Hematopoietic multipotent progenitor cell (in vitro differentiated cells): ENCODE measurements at places on chromosomes 16 and 17.
A peak's percentile ranks its signal among the peaks of the same experiment; 100 is the strongest.

- DNase-seq = no peak
These were observed 174.3 kb downstream of the ENGASE start for GRCh38 chr17:79248843-79249493.

DNA sequence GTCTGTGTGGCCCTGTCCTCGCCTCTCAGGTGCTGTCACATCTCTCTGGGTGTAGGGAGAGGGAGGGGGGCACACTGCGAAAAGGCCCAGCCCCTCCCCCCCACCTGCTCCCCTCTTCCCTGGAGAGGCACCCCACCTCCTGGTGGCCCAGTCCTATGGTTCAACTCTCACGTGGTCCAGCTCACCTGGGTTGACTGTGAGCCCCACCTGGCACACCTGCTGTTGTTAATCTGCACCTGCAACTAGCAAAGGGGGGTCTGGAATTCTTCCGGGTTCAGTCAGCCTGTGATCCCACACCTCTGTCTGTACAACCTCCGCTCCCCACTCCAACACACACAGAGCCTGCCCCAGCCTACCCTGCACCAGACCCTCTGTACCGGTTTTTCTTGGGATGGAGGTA is 2.0 kb upstream of the SYNGR2 start:
- no peak for DNase-seq

DNA sequence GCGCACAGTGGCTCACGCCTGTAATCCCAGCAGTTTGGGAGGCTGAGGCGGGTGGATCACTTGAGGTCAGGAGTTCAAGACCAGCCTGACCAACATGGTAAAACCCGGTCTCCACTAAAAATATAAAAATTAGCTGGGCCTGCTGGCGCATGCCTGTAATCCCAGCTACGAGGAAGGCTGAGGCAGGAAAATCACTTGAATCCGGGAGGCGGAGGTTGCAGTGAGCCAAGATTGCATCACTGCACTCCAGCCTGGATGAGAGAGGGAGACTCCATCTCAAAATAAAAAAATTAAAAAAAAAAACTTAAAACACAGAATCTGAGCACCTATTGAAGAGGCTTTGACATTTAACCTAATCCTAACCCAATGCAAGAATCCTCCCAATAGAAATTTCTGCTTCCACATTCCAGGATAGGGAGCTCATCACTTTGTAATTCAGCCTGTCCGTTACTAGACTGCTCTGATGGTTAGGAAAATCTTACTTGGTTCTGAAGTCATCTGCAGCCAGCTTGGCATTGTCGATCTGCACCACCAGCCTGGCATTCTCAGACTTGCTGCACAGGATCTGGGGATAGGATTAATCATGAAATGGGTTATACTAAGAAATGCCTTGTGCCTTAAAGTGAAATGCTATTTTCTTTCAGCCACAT is 2.1 kb downstream of the KRT33B start:
- no peak for DNase-seq

- no peak for DNase-seq
These were observed 33.3 kb downstream of the CCDC42 start for GRCh38 chr17:8711291-8711690.

DNA sequence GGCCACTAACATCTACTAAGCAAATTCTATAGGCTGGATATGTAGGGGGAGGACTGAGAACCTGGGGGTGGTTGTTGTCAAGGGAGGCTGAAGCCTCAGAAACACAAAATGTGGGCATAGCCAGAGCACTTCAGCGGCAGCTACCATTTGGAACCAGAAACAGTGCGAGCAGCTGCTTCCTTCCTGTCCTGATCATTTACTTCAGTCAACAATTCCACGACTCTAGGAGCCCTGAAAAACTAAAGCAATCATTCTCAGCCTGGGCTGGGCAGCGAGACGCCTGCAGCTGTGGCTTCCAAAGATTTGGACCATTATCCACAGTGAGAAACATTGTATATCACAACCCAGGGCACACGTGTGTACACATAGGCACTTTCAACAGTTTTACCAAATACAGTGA is 93.9 kb upstream of the WSCD1 start:
- DNase-seq = no peak

DNA sequence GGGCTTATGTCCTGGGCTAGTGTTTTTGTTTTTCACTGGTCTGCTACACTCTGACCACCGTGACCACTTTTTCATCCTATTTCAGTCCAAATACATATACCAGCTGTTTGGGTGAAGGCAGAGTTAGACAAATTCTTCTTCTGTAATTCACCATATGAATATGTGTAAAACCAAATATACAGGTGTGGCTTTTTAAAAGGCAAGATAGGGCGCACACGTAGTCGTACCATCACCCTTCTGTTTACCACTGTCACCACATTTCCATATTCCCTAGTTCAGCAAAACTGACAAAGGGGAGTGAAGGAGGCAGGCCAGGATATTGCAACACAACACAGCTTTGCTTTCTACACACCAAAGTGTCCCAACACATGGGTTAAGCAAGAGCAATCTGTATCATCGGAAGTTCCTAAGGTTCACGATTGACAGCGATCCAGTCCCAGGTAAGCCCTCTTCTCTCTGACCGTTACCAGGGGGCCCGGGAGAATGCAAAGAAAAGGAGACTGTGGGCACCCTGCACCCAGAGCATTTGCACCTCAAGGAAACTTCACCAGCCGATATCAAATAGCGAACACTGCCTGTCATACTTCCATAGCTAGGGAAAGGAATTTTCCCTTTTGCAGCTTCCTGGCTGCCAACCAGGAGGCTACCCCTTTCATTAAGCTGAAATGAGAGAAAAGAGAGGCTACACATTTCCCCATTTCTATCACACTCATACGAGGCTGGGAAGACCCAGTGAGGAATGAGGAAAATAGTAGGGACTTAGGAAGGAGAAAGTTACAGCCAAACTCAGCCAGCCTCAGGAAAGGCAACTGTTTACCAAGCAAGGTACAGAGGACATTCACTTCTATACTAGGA is 23.1 kb downstream of the CREBBP start:
- DNase-seq = no peak

- DNase-seq = no peak
These were observed 700 bp downstream of the TLCD2 start for GRCh38 chr17:1709403-1709951.

GRCh38 chr16:11452746-11453389 is 107.6 kb downstream of the RMI2 start:
- DNase-seq = no peak

DNA sequence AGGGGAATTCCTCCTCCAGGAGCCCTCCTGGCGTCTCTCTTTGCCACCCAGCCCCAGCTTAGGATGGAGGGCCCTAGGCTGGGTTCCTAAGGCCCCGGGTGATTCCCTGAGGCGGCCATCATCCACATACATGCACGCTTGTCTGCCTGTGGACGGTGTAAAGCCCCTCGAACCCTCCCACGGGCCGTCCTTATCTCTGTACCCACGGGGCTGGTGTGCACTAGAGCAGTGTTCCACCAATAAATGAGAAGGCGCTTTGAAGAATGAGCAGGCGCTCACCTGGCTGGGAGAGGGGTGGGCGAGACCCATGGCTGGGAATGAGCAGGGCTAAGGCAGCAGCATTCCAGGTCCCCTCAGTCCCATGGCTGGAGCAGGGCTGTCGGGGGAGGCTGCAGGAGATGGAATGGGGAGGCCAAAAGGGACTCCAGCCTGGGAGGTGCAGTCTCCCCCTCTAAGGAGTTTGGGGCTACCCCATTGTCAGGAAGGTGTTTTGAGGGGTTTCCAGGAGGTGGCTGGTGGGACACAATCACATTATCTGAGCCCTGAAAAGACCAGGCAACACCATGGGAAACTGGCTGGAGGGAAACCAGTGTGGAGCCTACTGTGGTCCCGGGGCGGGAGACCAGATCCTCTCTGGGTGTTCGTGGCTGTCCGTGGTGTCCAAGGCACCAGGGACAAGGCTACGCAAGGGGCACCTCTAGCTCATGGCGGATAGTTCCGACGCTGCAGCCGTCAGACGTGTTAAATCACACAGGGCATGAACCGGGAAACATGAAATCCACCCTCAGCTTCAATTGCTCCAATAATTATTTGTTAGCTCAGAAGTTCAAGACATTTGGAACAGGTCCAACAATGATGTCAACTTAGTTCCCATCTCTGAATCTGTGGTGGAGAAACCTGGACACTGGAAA is 87.5 kb upstream of the DNAH17 start:
- DNase-seq = peak; percentile 57

- DNase-seq = no peak
These were observed 54.0 kb downstream of the DUSP14 start for GRCh38 chr17:37543637-37544052.

GRCh38 chr17:81119223-81120148 is 45.8 kb upstream of the PVALEF start:
- DNase-seq = peak; percentile 74
